ENCODE measurements at places on chromosomes 1 and 21. TPM values are rescaled to one million over a fixed set of nuclear protein-coding genes. Genes with fewer than 3 reads are reported as not detected.

The ADAM30 gene
- total RNA-seq, result not detected

The LENEP gene
- not detected for total RNA-seq

The ELF3 gene
- 1.0 TPM for total RNA-seq

The LYPD8 gene
- total RNA-seq, result not detected

The C1orf210 gene
- not detected for total RNA-seq

The F3 gene
- total RNA-seq, result not detected

The RXFP4 gene
- total RNA-seq, result not detected

The GBP6 gene
- 0.47 TPM for total RNA-seq

The FCRL5 gene
- total RNA-seq, result 0.22 TPM

The MLLT11 gene
- total RNA-seq, result 3.9 TPM

The GNG12 gene
- not detected for total RNA-seq

The KRTAP19-3 gene
- not detected for total RNA-seq

Data from CD4-positive, CD25-positive, alpha-beta regulatory T cell (primary cell).